ENCODE measurements at places on chromosomes 7 and 10. TPM values are rescaled to one million over a fixed set of nuclear protein-coding genes. Genes with fewer than 3 reads are reported as not detected.

The PRTFDC1 gene
- 2.8 TPM for total RNA-seq

The CLDN4 gene
- 126 TPM for total RNA-seq

The STOX1 gene
- 0.14 TPM for total RNA-seq

The PRRT4 gene
- 1.3 TPM for total RNA-seq

The TSPAN14 gene
- total RNA-seq: 70.0 TPM

The PRF1 gene
- not detected for total RNA-seq

The STK32C gene
- total RNA-seq: 7.7 TPM

The COBL gene
- 3.0 TPM for total RNA-seq

The ADGRA1 gene
- total RNA-seq: not detected

The ZNF467 gene
- 4.6 TPM for total RNA-seq

The KCNH2 gene
- not detected for total RNA-seq

The TAS2R5 gene
- total RNA-seq: 0.79 TPM

The ACTA2 gene
- 19.7 TPM for total RNA-seq

The HEPACAM2 gene
- not detected for total RNA-seq

The OGDHL gene
- total RNA-seq: 0.14 TPM

The FAM131B gene
- 0.56 TPM for total RNA-seq

The ODAD2 gene
- total RNA-seq: not detected

The AFAP1L2 gene
- 8.0 TPM for total RNA-seq

The USP6NL gene
- total RNA-seq: 12.7 TPM

The A1CF gene
- total RNA-seq: not detected

The AKR1D1 gene
- total RNA-seq: not detected

The ASIC3 gene
- total RNA-seq: 0.14 TPM

The PLA2G12B gene
- total RNA-seq: not detected

The CCL26 gene
- total RNA-seq: not detected

The SHOC2 gene
- total RNA-seq: 19.3 TPM

The PNLIP gene
- not detected for total RNA-seq

The AGR2 gene
- total RNA-seq: 69.2 TPM

The SPAG6 gene
- total RNA-seq: not detected

The SPDYE5 gene
- not detected for total RNA-seq

All from airway epithelial cell (primary cell).